ENCODE measurements at places on chromosomes 4 and X.

DNA sequence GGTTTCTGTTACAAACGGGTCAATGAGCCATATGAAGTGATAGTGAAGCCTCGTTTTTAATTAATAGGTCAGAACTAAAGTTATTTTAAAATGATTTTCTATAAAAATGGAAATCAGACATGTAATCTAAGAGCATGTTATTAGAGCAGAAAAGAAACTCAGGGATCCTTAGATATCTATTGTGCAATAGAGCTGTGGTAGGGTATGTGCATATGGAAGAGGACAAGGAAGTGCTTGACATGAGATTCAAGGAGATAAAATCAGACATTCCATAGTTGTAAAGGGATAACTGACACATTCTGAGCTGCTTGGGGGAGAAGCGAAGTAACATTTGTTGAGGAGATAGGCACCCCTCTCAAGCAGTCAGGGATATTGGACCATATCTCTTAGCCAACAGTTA is 143.0 kb downstream of the AFF2 start:
- DNase-seq = no peak

GRCh38 chr4:77581724-77582123 is 23.9 kb upstream of the CXCL13 start:
- no peak for DNase-seq

GRCh38 chr4:54855191-54855854 is 197.6 kb downstream of the KIT start:
- no peak for DNase-seq

GRCh38 chr4:68209003-68209402 is 36.5 kb downstream of the TMPRSS11B start:
- DNase-seq = no peak

DNA sequence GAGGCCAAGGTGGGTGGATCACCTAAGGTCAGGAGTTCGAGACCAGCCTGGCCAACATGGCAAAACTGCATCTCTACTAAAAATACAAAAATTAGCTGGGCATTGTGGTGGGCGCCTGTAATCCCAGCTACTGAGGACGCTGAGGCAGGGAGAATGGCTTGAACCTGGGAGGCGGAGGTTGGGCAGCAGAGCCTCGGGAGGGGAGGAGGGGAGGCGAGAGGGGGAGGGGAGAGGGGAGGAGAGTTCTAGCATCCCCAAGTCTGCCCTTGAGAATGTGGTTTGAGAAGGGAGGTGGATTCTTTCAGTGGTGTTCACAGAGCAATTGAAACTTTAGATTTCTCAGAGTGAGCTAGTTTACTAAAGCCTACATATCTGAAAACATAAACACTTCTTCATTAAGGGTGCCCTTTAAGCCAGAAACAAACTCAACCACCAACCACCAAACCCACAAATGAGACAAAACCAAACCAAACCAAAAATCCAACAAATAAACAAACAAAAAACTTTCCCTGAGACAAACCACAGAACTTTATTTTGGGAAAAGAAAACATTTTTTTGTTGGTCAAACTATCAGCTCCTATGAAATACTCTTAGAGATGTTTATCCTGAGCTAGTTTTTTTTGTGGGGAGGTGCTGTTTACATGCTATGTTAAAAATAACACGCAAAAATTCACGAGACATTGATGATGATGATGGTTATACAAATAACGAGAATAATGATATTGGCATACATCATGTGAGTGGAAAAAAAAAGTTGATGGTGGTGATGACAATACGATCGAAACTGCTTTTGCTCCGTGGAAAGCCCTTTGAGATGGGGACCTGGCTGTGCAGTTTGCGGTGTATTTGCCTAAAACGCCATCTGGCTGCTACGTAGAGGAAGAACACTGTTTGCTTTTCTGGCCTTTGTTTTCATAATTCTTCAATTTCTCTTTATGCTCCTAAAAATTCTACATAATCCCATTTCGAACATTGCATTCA is 98.2 kb upstream of the PRKX start:
- peak; percentile 31 for DNase-seq

- DNase-seq = peak; percentile 48
These were observed 108.6 kb downstream of the CENPC start for GRCh38 chr4:67436742-67437141.

- no peak for DNase-seq
These were observed 132.3 kb downstream of the SOWAHB start for GRCh38 chr4:76765473-76766183.

- DNase-seq = no peak
These were observed 405.3 kb upstream of the FAT1 start for GRCh38 chr4:187128976-187129375.

DNA sequence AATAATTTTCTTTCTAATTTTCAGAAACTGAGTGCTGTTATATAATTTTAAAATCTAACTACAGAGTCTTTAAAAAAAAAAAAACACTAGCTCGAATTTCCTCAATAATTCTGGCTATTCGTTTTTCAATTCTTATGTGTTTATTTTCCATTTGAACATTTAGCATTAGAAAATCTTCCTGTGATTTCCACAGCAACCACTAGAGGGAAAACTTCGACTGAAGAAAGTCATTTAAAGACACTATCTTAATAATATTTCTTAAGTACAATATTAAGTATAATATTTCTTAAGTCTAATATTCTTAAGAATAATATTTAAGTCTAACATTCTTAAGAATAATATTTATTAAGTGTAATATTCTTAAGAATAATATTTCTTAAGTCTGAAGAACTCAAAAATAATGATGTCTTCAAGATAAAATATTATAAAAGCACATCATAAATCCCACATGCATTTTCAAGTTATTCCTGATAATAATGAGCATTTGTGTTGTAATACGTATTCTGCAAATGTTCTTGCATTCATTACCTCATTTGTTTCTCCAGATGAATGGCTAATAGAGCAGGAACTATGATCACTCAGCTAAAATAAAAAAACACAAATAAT is 118.4 kb upstream of the WDR17 start:
- no peak for DNase-seq

GRCh38 chrX:2549876-2550275 is 49.1 kb upstream of the DHRSX start:
- no peak for DNase-seq

GRCh38 chr4:153014460-153014859 is 78.3 kb downstream of the FHDC1 start:
- no peak for DNase-seq

GRCh38 chrX:9885150-9885549 is 82.0 kb upstream of the CLDN34 start:
- DNase-seq = peak; percentile 41

- DNase-seq = no peak
These were observed 30.3 kb downstream of the AREG start for GRCh38 chr4:74475091-74475800.

DNA sequence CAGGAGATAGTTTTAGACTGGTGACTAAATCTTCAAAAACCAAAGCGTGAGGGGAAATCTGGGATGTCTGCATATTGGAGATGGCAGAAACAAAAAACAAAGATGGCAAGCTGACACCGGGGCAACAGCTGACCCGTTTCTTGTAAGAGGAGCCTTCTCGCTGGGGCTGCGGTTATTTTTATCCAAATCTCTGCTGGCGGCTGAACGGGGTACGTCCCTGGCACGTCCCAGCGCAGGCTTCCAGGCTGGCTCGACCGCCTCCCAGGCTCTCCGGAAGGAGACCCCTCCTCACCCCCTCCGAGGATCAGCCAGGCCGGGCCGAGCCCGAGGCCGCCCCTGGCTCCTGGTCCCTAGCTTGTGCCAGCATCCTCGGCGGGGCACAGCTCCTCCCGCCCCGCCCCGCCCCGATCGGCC is 403 bp downstream of the SGCB start:
- peak; percentile 52 for DNase-seq

DNA sequence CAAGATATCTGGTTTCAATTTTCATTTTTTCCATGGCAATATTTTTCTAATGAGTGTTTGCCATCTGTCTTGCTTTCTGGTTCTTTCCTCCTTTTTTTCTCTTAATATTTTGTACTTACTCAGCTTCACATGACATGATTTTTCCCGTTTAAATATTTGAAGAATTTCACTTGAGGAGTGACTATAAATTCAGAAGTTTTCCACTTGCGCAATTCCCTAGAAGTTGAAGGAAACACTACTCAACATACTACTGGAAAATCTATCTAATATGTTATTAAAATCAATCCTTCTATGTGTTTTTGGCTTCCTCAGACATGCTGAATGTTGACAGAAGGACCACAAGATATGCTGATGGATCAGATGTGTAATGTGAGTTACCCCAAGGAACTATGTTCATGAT is 36.8 kb upstream of the BANK1 start:
- no peak for DNase-seq

GRCh38 chrX:154714925-154715324 is 36.0 kb downstream of the GAB3 start:
- DNase-seq = peak; percentile 15

DNA sequence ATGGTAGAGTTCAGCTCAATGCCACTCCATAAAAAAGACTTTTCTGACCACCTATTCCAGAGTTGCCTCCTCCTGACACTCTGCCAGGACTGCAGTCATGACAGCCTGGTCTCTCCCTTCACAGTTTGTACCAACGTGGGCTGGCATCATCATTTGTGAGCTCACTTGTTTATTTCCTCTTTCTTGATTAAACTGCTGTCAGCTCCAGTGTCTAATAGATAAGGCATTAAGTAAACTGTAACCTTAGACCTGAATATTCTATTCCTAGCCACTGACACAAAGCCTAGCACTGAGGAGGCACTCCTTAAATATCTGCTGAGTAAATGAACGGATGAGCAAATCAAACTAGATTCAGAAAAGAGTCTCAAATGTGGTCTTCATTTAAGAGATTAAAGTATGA is 48.7 kb downstream of the DDX60 start:
- DNase-seq = no peak

DNA sequence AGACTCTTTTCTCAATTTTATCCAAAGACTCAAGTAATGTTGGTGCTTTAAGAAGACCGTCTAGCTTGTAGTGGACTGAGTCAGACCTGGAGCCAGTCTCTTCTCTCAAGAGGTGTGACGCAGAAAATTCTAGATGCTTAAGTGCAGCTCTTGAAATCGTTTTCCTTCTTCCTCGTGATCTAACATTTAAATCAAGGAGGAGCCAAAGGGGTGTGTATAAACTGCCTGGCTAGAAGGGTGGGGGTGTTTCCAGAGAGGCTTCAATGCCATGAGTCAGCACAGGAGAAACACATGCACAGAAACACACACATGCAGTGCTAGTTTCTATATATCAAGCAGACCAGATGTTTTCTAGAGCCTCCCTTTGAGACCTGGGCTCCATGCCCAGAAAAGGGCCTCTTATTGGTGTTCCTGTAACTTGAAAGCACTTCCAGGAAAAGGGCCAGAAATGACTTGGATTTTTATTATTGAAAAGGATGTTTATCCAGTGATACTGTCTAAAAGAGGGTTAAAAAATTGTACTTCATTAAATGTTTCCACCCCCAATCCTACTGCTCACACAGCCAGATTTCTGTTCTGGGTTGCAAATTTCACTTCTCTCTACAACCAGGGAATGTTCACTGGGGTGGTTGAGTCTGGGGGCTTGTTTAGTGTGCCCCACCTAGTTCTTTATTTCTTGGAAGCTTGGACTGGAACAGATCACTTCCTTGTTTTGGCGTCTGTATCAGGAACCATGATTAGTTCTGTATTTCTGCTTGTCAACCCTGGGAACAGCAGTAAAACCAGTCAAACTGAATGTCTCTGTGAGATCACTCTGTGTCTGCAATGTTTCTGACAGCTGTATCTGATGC is at the start of gene CLIC2:
Gene CLIC2, minus strand, starts transcription at position 129 of the 851 bp plus-strand sequence. CDS start 187 bp downstream, outside the sequence.
- peak; percentile 12 for DNase-seq

GRCh38 chr4:139692309-139693012 is 26.8 kb downstream of the MGST2 start:
- DNase-seq = peak; percentile 67

DNA sequence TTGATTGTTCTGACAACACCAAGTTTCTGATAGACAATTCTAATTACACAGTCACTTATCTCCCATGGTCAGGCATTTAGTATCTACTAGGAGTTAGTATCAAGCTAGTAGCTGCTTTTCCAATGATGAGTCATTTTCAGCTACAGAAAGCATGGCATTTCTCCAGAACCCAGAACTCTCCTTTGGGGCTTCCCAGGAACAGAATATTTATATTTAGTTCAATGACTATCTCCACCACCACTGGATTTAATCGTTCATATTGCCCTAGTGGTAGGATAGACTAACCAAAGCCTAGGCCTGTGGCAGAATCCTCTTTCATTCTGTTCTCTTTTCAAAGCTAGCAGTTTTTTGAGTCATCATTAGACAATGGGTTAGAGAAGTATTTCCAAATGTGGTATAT is 569.4 kb downstream of the GABRG1 start:
- no peak for DNase-seq

DNA sequence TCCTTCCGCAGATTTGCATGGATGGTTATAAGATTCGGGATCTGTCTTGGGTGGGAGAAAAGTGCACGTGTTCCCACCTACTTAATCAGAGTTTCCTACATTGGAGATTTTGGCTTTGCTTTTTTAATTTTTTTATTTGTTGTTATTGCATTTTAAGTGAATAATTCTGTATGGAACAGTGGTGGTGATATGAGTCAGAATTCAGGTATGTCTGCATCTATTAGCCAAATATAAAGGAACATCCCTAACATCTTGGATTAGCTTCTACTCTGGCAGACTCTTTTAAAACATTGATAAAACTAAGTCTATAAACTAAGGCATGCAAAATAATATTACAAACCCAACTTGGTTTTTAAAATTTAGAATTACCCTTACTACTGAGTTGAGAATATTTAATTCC is 659.8 kb upstream of the EPHA5 start:
- no peak for DNase-seq

- DNase-seq = no peak
These were observed 28.5 kb upstream of the HGFAC start for GRCh38 chr4:3413217-3413671.

DNA sequence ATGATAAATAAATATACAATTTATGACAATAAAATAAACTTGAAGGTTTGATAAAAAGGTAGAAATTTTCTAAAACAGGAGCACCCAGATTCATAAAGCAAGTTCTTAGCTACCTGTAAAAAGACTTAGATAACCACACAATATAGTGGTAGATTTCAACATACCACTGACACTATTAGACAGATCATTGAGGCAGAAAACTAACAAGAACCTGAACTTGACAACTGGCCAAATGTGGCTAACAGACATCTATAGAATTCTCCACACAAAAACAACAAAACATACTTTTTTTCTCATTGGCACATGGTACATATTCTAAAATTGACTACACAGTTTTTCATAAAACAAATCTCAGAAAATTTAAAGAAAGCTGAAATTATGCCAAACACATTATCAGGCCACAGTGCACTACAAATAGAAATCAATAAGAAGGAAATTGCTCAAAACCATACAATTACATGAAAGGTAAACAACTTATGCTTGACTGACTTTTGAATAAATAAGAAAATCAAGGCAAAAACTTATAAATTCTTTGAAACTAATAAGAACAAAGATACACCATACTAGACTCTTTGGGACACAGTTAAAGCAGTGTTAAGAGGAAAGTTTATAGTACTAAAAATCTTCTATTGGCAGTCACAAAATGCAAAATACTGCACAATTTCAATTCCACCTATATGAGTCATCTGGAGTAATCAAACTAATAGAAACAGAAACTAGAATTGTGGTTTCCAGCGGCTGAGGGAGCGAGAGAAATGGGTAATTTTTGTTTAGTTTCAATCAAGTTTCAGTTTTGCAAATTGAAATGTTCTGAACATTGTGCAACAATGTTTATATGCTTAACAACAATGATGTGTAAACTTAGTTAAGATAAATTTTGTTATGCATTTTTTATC is 925.6 kb downstream of the SH3BGRL start:
- no peak for DNase-seq

- DNase-seq = no peak
These were observed 103.9 kb downstream of the ADGRA3 start for GRCh38 chr4:22412013-22412412.

- DNase-seq = peak; percentile 32
These were observed 84.5 kb upstream of the NKX1-1 start for GRCh38 chr4:1490654-1491327.

- DNase-seq = no peak
These were observed 18.5 kb downstream of the ACSL1 start for GRCh38 chr4:184807256-184807655.
